ENCODE measurements at places on chromosomes 12 and 14. TPM values are rescaled to one million over a fixed set of nuclear protein-coding genes. Genes with fewer than 3 reads are reported as not detected.

AVPR1A gene
- total RNA-seq, result 0.41 TPM

ACSM4 gene
- total RNA-seq, result not detected

LRIG3 gene
- 88.8 TPM for total RNA-seq

RNASE3 gene
- total RNA-seq, result not detected

KRT85 gene
- not detected for total RNA-seq

RNF31 gene
- 165 TPM for total RNA-seq

KTN1 gene
- 210 TPM for total RNA-seq

VRTN gene
- not detected for total RNA-seq
